ENCODE measurements at places on chromosomes 1 and 21.

DNA sequence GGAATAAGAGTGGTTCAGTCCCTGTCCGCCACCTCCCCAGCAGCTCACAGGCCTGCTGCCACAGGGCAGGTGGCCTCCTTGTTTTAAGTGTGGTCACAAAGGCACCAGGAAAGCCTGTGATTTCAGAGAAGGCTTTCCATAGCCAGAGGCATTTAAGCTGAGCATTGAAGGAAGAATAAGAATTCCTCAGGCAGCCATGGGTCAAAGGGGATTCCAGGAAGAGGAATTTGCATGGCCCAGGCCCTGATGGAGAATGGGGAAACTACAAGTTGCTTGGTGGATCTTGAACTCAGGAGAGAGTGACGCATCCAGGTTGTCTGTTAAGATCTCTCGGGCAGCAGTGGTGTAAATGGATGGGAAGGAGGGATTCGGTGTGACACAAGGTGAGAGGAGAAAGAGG, 66.7 kb downstream of the KLHDC7A start:
- no peak for DNase-seq

GRCh38 chr21:41672543-41672915, 94.3 kb downstream of the RIPK4 start:
- DNase-seq: no peak

- no peak for DNase-seq
These were observed 812 bp downstream of the NBPF1 start for GRCh38 chr1:16612332-16613172.

DNA sequence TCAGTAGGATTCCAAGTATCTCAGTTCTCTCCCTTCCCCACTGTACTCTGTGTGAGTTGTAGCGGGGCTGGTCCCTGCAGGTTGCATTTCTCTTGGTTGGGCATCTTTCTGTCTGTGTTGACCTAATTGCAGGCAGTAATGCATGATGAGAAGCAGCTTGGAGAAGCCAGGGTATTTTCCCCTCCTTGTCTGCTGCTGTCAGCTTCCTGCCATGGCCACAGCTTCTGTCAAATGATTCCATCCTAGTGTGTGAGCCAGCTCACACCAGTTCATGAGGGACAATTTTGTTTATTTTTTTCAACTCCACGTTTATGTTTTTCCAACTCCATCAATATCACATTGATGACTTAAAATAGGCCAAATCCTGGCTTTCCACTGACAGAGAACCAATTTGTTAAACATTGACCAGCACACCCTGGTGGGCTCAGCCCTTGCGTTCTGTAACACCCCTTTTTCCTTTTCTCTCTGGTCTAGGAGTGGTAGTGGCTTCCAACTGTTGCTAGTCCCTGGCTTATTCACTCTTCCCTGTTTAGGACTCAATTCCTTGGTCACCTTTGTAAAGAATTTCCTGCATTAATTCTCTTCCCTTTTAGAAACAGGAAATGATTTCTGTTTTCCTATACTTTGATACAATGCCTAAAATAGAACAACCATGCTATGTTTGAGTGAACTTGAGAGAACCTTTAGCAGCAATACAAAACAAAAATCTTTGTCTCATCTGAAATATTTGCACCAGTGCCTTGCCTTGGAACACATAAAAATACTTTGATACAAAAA, 44.9 kb upstream of the APOBEC4 start:
- DNase-seq: no peak

GRCh38 chr1:187999973-188000372, 1171.2 kb downstream of the PLA2G4A start:
- DNase-seq: no peak

DNA sequence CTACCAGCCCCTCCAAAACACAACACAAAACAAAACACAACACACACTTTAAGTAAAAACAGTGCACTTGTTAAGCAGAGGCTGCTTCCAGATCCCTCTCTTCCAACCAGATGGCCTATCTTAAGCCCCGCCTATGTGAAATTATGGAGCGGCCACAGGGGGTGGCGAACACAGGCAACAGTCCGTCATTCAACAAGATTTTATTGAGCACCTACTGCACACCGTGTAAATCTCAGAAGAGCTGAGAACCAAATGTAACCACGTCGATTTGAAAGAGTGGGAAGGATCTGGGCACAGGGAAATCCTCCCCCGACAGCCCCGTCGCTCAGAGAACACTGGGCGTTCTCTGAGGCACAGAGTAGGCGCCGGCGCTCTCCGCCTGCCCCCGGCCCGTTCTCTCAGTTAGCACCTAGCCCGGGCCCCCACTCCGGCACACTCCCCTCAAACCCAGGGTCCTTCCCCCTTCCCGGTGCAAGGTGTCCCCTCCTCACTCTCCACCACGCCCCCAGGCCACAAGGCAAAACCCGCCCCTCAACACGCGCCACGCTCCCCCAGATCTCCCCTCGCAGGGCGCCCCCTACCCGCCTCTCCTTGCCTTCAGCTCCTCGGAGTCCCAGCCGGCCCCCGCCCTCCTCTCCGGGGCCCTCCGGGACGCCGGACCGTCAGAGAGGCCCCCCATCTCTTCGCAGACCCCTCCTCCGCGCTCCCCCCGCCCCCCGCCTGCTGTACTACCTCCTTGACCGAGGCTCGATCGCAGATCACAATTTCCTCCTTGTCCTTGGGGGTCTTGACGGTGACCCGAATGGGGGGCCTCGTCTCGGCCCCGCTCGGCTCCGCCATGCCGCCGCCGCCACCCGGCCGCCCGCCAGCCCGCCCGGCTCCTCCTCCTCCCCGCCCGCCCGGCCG, 483 bp downstream of the UBQLN4 start:
- peak; percentile 59 for DNase-seq

- DNase-seq: no peak
These were observed 52.0 kb upstream of the PDC start for GRCh38 chr1:186512698-186513457.

- no peak for DNase-seq
These were observed 174.1 kb upstream of the SAMSN1 start for GRCh38 chr21:14720237-14720636.
